ENCODE measurements at places on chromosomes 4 and X.

GRCh38 chrX:128078545-128078944 is 26.3 kb upstream of the ACTRT1 start:
- no peak for DNase-seq

DNA sequence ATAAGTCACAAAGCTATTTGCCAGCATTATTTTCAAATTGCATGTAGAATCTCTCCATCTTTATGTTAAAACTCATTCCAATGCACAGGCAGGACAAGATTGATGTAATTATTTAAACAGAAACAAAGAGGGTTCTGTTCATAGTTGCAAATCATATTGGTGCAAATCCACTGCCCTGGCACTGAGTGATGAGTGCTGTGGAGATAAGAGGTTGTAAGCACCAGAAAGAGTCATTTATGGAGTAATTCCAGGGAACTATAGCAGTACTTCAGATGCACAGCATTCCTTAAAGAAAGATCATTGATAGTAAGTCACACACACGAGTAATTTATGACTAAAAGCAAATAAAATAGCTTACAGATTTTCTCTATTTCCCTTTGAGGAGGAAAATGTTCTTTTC is 337.7 kb upstream of the CTSO start:
- DNase-seq = no peak

- peak; percentile 1 for DNase-seq
These were observed 28.4 kb upstream of the TNIP3 start for GRCh38 chr4:121192480-121192879.

DNA sequence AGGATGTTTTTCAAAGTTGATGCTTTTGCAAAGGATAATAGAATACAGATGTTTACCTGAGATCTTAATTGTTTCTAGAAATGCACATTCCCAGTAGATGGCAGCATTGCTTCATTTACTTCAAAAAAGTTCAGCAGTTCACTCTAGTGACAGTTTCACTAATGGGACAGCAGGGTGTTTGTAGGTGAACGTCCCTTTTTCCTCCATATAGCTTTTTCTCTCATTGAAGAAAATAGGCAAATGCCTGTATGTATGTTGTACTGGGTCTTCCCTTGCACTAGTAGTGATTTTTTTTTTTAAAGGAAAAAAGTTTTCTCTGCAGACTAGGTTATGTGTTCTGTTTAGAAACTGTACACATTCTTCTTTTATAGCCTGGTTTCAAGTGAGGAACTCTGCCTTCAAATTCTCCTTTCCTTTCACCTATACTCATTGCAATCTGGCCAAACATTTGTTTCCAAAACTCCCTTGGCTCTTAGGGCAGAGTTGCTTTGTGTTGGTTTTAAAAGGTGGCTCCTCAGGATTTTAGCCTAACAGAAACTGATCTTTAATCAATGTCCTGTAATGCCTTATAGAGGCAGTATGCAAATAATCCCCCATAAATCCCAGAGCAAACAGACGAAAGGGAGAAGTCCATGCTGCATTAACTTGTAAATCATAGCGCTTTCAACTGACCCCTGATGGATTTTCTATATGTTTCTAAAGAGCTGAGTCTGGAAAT is 86.3 kb downstream of the EGF start:
- DNase-seq = peak; percentile 18

- no peak for DNase-seq
These were observed 65.9 kb upstream of the CBLL2 start for GRCh38 chrX:22206781-22207180.

GRCh38 chr4:101155945-101156344 is 191.4 kb downstream of the PPP3CA start:
- no peak for DNase-seq

All from NCI-H1694 (cell line).